ENCODE measurements at places on chromosomes 1 and 21.

DNA sequence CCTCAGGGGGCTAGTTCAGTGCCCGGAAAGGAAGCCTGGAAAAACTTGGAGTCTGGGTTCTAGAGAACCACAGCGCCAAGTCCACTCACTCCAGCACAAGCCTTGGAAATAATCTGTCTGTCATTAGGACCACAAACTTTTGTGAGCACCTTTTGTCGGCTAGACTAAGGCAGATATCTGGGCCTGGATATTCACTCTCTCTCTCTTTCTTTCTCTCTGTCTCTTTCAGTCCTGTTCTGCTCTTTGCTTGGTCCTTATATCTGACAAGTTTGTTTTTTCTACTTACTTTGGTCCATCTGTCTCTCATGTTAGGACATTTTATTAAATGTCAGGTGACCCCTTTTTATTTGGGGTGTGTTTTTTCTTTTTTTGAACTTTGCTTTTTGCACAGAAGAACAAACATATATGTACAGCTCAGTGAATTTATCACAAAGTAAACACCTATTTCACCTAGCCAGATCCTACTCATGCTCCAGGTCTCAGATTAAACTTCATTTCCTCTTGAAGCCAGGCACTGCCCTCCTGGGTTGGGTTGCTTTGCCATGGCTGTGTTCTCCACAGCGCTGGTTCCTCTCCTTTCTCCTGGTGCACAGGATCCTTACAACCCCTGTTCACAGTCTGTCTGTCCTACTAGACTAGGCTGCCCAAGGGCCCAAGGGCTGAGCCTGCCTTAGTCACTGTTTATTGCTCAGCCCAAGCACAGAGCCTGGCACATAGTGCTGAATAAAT, 40.8 kb downstream of the TCEANC2 start:
- no peak for DNase-seq

GRCh38 chr1:31488528-31488927, 75.5 kb downstream of the SERINC2 start:
- no peak for DNase-seq

DNA sequence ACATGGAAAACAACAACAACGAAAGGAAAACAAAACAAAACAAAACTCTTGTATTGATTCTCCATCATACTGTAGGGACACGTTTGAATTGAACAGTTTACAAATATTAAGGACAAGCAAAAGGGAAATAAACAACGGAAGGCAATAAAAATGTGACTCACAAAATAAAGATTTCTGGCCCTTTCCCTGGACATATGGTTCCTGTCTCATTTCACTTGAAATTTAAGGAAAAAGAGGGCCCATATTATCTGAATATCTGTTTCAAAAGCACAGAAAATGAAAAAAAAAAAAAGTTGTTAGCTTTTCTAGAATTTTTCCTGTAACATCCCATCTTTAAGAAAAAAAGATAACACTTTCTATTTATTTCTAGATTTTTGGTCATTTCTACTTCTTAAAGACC, 3.6 kb upstream of the PKN2 start:
- DNase-seq = no peak

DNA sequence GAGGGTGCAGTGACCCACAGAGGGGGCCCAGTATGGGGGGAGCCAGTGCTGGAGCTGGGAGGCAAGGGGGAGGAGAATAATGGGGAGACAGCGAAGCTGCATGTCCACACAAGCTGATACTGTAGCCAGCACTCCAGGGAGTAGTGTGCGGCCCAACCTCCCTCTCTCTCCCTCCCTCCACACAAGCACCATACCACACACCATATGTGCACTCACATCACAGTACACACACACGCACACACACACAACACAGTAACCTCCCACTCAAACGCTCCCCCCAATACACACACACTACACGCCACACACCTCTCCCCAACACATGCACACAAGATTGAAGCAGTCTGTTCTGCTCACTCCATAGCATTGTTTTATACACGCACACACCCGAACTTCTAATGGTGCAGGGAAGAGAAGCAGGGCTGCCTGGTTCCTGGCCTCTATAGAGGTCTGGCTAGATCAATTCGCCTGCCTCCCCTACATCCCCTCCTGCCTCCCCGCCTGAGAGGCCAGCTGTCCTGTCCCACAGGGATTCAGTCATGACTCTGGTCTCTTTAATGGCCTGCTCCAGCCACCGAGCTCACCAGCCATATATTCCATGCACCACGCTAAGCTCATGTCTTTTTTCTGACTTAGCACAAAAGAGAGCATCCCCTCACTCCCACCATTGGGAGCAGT, 3.8 kb downstream of the NCDN start:
- DNase-seq = no peak

DNA sequence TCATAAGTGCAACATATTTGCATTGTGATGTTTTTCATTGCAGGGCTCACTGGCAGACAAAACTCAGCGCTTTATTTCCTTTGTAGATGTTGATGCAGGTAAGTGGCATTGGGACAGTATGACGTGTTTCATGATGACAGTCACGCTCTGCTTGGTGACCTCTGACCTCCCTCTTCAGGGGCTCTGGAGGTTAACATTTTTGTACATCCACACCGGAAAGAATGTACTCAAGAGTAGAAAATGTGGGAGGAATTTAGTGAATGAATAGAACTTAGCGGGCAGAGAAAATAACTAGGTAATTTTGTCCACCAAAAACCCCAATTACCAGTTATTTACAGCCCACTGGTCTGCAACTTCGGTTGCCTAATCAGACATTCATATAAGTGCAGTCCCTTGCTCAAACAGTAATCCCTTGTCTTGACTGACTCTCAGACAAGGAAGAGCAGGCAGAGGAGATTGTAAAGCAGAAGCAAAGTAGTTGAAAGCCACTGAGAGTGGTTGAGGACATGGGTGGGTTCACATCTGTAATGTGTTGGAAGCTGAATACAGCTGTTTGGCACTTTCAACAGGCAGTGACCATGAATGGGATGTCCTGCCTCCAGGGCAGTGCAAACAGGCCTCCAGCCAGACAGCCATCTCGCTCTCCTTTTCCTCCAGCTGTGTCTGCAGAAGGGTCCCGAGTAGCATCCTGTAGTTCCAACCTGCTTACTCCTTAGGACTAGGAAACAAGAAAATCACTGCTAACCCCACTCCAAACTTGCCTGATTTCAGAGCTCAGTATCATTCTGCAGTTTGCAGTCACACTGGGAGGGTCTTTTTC, 188.9 kb downstream of the NRIP1 start:
- peak; percentile 31 for DNase-seq

- no peak for DNase-seq
Measured at GRCh38 chr21:14451546-14451945, 68.6 kb upstream of the HSPA13 start.

DNA sequence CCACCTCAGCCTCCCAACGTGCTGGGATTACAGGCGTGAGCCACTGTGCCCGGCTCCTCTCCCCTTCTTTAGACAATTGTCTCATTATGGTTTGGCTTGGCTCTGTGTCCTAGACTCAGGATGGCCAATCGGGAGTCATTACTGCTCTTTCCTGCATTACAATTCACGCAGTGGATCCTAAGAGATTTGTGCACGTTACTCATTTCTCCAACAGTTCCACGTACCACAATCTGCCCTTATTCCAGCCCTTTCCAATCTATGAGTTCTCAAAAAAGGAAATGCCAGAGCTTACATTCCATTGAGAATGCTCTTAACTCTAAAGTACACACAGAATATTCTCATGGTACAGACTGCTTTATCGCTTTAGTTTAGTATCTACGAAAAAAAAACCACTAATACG, 357.0 kb downstream of the GPATCH2 start:
- DNase-seq = no peak

DNA sequence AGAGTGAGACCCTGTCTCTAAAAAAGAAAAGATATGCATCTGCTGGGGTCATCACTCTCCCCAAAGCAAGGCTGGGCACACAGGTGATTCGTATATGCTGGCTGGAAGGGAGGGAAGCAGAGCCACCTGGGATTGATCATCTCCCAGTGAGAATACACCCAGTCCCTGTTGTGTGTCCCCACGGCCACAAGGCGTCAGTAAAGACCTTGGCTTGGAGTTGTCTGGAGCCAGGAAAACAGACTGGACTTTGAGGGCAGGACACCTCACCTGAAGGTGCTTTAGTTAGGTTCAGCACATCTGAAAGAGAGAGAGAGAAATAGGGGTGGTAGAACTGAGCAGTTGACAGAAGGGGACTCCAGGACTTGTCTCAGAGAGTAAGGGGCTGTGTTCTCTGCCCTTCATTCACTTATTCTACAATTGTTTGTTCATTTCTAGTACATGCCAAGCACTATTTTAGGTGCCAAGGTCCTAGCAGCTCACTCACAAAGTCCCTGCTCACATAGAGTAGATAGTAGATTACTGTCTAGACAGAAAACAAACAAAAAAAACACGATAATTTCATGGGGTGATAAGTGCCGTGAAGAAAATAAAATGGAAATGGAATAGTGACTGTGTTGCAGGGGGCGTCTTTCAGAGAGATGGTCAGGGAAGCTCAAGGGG, 13.5 kb downstream of the CITED4 start:
- DNase-seq = no peak

- DNase-seq = no peak
Measured at GRCh38 chr1:240888039-240888786, 276.3 kb upstream of the GREM2 start.

- DNase-seq = no peak
Measured at GRCh38 chr1:4494558-4494957, 159.9 kb upstream of the AJAP1 start.

DNA sequence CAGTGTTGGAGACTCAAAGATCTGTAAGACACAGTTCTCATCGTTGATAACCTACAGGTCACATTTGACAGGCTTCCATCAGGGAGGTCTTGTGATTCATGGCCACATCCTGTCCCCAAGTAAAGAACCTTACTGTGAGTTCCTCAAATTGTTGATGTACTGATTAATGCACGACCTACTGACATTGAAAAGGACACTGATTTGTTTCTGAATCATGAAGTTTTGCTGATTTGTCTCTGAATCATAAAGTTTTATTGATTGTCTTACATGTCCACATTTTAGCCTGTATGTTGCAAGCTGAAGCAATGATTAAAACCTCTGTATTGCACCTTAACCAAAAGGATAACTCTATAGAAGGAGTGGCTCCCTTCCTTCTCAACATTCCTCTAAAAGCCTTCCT, 476.3 kb upstream of the RUNX1 start:
- DNase-seq = no peak

GRCh38 chr1:33548319-33548718, 75.9 kb downstream of the ZSCAN20 start:
- no peak for DNase-seq

DNA sequence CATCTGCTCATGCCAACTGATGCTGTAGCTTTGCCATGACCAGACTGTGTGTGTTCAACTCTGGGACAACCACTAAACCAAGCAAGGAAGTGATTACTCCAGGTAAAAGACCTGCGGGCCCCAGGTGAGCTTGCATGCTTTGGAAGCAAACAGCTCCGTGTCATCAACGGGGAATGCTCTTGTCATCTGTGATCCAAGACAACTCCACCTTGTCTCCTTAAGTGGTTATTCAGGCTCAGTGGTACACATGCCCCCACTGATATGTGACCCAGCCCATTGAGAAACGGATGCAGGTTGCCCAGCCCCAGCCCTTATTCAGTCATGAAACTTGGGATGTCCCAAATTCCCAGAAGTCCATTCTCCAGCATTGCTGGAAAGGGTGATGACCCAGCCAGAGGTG, 89.0 kb downstream of the TIAM1 start:
- DNase-seq = no peak

- DNase-seq = no peak
Measured at GRCh38 chr21:37582590-37582989, 216.0 kb downstream of the DYRK1A start.

GRCh38 chr1:228282329-228283042, 74.6 kb downstream of the OBSCN start:
- no peak for DNase-seq

GRCh38 chr1:44802306-44803061, 2.3 kb downstream of the PLK3 start:
- peak; percentile 71 for DNase-seq

All from right hindlimb (tissue), 1 donor.